ENCODE measurements at places on chromosomes 3 and 15.

- no peak for DNase-seq
Observed at GRCh38 chr3:13462822-13463221, 17.3 kb upstream of the HDAC11 start.

DNA sequence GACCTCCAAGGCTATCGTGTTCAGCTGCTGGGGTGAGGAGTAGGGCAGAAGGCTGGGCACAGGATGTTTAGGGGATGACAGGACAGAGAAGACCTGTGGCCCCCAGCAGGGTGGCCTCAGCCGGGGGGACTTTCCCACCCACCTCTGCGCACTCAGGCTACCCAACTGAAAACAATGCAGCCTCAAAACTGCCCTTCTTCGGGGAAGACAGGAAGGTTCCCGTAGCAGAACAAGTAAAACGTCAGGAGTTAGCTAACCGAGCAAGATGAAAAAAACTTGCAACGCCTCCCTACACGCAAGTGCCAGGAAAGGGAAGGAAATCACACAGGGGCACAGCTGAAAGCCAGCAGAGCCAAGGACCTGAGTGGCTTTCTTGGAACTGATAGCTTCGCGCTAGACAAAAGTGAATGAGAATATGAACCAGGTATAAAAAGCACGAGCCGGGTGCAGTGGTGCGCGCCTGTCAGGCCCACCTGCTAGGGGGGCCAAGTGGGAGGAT, 38.4 kb upstream of the FURIN start:
- peak; percentile 72 for DNase-seq

DNA sequence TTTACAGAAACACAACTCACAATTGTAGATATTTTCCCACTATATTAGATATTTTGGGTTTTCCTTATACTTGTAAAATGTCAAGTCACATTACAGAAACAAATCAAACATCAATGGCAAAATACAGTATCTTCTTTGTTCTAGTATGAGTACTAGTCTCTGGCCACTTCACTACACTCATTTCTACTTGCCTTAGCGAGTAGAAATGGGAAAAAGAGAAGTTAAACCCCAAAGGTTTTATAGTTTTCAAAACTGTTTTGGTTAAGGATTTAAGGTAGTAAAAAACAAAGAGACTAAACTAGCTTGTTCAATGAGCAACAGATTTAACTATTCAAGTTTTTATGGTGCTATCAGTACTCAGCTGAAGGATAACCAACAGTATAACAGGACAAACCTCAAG, 81.7 kb downstream of the BTD start:
- DNase-seq, result no peak

- peak; percentile 12 for DNase-seq
Observed at GRCh38 chr15:79673416-79674123, 223.2 kb downstream of the MTHFS start.

DNA sequence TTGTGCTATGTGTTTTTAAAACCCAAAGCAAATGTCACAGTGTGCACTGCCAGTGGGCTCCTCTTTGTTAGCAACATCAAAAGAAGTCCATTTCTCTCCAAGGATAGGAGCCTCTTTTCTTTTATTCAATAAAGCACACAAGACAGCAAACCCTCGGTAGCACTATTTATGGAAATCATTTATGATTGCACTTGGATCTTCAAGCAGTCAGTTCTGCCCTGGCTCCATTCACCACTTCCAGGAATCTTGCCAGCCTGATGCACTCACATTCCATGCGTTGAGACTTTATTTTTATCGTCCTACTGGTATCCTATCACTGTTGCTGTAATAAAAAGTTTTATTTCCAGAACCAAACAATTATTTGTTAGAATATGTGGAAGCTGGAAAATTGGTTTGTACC, 412.1 kb downstream of the TBL1XR1 start:
- DNase-seq, result no peak

- DNase-seq, result no peak
Observed at GRCh38 chr3:44899683-44900367, 25.4 kb downstream of the TGM4 start.

DNA sequence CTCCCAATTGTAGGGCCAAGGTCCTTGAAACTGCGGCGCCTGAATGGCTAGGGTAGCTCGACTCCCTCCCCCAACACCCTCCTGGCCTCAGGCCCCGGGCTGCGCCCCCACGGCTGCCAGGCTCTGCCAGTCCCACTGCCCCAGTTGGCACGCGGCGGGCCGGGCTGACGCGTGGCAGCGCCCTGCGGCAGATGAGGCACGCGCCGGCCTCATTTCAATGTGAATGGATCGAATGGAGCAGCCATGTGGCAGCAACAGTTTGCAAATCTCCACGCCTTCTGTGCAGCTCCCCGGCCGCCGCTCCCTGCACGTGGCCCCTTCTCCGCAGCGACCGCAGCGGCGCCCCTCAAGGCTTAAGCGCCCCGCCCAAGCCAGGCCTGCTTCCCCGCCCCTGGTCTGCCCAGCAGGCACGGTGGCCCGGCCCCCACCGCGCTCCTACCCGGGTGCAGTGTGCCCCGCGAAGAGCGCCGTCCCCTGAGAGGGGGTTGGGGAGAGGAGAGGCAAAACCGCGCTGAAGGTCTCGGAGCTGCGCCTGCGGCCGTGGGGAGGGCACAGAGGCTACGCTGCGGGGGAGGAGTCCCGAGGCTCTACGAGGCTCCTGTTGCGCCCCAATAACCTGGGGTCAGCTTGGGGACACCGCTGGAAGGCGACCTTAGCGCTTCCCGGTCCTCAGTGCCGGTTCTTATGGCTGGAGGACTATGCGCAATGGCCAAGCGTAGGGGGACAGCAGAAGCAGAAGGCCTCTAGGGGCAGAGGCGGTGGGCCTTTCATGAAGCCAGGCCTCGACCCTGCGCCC, 3.1 kb upstream of the DLL4 start:
- DNase-seq, result no peak

GRCh38 chr3:187150186-187150585, 10.9 kb upstream of the RPL39L start:
- no peak for DNase-seq

DNA sequence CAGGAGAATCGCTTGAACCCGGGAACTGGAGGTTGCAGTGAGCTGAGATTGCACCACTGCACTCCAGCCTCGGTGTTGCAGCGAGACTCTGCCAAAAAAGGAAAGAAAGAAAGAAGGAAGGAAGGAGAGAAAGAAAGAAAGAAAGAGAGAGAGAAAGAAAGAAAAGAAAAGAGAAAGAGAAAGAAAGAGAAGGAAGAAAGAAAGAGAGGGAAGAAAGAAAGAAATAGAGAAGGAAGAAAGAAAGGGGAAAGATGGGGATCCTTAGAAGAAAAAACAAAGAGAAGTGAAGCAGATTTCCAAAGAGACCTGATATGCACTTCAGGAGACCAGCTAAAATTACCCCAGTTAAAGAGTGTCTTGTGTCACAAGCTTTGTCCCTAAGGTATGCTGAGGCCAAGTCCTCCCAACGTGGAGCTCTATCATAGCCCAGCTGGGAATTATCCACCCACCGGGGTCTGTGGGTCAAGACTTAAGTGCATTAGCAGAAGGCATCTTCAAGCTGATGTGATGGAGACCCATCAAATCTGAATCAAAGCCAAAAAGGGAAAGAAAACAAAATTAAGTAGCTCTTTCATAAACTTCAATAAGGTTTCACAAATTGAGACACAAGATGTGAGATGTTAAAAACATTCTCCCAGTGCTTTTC, 17.8 kb upstream of the AKAP13 start:
- no peak for DNase-seq

DNA sequence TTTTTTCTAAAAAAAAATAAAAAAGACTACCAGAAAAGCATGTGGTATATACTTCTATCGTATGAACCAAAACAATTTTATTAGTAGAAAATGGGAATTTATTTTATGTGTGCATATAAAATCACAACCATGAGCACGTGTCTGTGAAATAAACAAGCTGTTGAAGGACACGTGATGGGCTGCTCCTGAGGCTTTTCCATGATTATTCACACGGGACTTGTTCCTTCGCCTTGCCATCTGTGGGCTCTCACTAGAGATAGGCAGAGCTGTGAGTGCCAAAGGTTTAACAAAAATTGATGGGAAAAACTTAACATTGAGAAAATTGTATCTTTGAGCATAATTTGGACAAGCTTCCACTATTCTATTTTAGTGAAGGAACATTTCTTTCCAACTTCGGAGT, 12.4 kb upstream of the ETV5 start:
- no peak for DNase-seq

GRCh38 chr3:197881270-197881969, 68.6 kb upstream of the RPL35A start:
- DNase-seq, result no peak

- no peak for DNase-seq
Observed at GRCh38 chr3:124792341-124793040, 62.2 kb downstream of the UMPS start.

GRCh38 chr3:153910387-153910786, 210.8 kb upstream of the ARHGEF26 start:
- no peak for DNase-seq

DNA sequence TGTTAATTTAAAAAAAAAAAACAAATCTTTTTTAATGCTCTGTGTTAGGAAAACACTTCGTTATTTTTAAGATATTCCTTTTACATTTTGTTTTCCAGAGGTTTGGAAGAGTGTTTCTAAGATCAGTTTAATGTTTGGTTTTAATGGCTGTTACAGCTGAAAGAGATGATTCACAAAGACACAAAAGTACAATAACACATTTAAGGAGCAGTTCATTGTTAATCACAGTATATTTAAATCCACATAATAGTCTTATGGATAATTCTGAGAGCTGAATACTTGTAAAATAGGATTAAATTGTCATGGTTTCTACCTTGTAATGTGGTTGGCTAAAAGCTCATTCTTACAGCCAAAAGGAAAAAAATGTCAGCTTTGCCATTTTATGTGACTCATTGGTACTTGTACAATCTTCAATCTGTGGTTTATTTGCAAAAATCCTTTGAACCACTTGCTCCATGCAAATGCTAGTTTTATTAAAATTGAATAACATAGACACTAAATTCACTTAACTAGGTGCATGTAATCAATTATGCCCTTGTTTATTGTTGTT, 426.4 kb downstream of the NLGN1 start:
- no peak for DNase-seq

- no peak for DNase-seq
Observed at GRCh38 chr3:151112731-151113130, 27.3 kb downstream of the MED12L start.

DNA sequence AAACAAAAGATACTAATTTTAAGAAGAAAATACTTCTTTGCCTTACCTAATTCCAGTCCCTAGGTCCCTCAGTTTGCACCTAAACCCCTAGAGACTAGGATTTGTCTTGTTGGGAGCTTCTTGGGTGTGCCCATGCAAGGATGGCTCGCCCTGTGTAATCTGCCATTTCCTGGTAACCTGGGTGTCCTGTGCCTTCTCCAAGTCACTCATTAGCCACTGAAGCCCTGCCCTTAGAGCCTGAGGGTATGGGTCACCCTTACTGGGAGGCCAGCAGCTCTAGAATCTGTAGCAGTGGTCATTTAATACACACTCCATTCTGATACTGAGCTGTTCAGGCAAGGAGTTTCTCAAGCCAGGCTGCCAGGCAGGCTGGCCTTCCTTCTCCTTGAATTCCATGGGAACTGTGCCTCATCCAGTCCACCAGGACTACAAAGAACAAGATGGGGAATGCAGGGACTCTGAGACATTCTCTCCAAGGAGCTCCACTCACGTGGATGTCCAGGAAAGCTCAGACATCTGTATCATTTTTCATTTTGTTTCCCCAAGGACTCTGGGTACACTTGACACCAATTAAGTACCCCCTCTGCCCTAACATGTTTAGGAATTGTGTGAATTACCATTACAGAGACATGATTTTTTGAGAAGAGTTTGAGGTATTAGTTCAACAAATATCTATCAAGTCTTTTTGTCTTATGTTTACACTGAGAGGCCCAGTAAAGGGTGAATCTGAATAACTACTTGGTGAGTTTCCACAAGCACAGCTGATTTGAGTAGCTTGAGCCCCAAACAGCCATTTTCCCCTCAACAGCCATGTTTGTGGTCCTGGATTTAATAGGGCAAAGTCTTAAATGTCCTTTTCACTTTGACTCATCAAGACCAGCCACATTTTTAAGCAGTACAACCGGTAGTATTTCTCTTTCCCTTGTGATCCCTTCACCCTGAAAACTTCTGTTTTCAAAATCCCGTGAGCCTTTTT, 52.6 kb downstream of the ARNT2 start:
- no peak for DNase-seq

GRCh38 chr3:144431134-144431533, 459.5 kb downstream of the DIPK2A start:
- no peak for DNase-seq

DNA sequence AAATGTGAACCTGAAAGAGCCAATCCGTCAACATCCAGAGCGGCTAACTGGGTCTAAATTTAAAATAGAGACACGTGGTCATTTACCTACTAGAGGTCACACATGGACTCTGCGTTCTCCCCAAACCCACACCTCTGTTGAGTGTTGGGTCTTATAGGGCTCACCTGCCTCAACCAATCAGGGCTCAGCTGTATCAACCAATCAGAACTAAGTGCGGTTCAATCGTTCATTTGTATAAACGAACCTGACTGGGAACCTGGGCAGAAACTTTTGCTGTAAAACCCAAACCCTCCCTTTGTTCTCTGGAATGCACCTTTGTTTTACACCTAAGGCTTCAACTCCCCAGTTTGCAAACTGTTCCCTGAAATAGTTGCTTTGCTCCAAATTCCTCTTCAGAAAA, 8.9 kb downstream of the DNAAF4 start:
- DNase-seq, result no peak

DNA sequence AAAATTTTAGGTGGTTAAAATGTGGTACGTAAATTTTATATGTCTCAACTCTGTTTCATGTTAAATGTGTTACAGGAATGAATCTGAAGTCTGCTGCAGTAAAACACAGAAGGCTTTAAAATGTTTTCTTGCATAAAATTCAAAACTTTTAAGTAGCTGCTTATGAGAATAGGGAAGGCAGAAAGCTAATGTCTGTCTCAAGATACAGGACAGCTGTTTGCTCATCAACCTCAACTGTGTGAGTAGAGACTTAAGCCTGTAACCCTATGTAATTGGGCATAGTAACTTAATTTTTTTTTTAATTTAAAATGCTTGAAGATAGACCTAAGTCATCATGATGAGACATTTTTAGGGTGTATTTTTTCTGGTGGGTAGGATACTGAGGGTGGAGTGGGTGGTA, 38.9 kb downstream of the ZFAND6 start:
- DNase-seq, result no peak

DNA sequence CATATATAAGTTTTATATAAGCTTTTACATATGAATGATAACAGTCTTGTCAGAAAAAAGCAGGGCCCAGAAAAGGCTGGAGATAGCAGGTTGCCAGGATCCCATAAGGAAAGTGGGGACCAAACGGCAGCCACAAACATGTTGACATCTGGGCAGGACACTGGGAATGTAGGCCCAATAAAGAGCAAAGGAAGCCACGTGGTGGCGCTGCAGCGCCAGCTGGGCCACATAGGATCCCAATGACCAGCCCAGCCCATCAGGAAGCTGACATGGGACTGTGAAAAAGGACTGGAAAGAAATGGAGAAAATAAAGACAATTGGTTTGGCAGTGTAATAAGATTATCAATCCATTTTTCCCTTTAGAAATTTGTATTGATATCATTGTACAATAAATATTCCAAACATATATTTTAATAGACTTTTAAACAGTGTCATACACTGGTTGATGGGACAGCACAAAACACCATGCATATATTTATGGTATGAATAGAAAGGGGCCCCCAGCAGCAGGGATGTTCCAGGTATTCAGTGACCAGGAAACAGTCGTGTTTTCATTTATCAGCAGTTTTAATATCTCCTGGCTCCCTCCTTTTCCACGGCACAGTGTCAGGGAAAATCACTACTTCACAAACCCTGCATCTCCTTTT, 89.0 kb upstream of the STRIT1 start:
- peak; percentile 25 for DNase-seq

- no peak for DNase-seq
Observed at GRCh38 chr3:44048949-44049348, 192.7 kb upstream of the TOPAZ1 start.
